Activated CD4-positive, alpha-beta memory T cell treated with anti-CD3 and anti-CD28 coated beads for 36 hours (primary cell): ENCODE measurements at places on chromosomes 13 and 19. TPM values are rescaled to one million over a fixed set of nuclear protein-coding genes. Genes with fewer than 3 reads are reported as not detected.

OR7D2 gene
- total RNA-seq = not detected

PLIN5 gene
- 0.17 TPM for total RNA-seq

ZNF714 gene
- 17.9 TPM for total RNA-seq

PGLYRP1 gene
- total RNA-seq = not detected

DNA sequence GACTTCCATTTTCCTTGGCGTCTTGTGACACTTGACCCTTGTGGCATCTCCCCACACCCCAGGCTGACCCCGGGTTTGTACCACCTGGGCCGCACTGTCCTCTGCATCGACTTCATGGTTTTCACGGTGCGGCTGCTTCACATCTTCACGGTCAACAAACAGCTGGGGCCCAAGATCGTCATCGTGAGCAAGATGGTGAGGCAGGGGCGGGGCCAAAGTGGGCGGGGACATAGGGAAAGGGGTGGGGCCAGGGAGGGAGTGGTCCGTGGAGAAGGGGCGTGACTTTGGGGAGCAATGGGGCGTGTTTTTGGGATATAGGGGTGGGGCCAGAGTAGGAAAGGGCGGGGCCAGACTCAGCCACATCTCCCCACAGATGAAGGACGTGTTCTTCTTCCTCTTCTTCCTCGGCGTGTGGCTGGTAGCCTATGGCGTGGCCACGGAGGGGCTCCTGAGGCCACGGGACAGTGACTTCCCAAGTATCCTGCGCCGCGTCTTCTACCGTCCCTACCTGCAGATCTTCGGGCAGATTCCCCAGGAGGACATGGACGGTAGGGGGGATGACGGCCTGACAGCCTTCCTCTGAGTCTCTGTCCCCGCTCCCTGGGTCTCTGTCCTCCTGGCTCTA is 42.8 kb downstream of the TRPM4 start:
- no peak overlapping the region for H3K27ac ChIP-seq
- H3K4me3 ChIP-seq = no peak overlapping the region
- no peaks in the 10 kb centered on the region for H3K4me1 ChIP-seq
- no peaks in the 10 kb centered on the region for H3K36me3 ChIP-seq
- peak; percentile 31 for DNase-seq

GRCh38 chr19:5001615-5002014 is 32.7 kb downstream of the KDM4B start:
- peak; percentile 48 for DNase-seq
- H3K27ac ChIP-seq = no peak overlapping the region
- H3K27me3 ChIP-seq = no peaks in the 10 kb centered on the region
- H3K36me3 ChIP-seq = peaks cover 3% of the 10 kb centered on the region
- no peak overlapping the region for H3K4me3 ChIP-seq

- no peak overlapping the region for H3K27ac ChIP-seq
- H3K36me3 ChIP-seq = peaks cover 23% of the 10 kb centered on the region
- no peak for DNase-seq
- H3K4me1 ChIP-seq = no peaks in the 10 kb centered on the region
- H3K4me3 ChIP-seq = no peak overlapping the region
- H3K27me3 ChIP-seq = no peaks in the 10 kb centered on the region
Measured at GRCh38 chr19:38125238-38125637, 98.8 kb downstream of the DPF1 start.

- DNase-seq = peak; percentile 51
- H3K27ac ChIP-seq = peak within 1 kb of the TSS; percentile 19
- H3K27me3 ChIP-seq = peaks cover 5% of the 10 kb centered on the region
- H3K4me3 ChIP-seq = peak within 1 kb of the TSS; percentile 39
- H3K4me1 ChIP-seq = peaks cover 26% of the 10 kb centered on the region
Measured at GRCh38 chr19:19538061-19538784, at the start of gene CILP2. Gene CILP2 (plus strand): TSS chr19:19538265. CDS start chr19:19538350, 85 bp downstream.
